ENCODE measurements at places on chromosomes 11 and 22.

DNA sequence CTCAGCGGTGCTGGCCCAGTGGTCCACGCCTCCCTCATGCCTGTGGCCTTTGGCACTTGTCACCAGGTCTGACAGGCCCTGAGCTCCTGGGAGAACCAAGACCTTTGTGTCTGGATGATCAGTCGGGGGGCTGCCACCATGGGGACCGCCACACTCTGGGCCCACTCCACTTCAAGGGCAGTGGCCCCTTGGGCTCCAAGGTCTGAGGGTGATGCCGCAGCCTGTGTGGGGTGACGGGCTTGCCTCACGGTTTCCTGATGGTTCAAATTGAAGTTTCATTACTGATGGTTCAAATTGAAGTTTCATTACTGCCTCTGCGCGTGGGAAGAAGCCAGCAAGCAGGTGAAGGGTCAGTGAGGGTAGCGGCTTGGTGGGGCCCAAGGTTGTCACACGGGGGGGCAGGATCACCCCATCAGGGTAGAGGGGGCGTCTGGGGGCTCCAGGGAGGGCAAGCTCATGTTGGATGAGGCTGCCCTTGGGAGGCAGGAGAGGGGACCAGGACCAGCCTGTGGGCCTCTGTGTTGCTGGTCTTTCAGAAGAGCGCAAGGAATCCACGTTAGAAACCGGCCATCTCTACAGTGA is 27.5 kb downstream of the TRMU start:
- DNase-seq: no peak

DNA sequence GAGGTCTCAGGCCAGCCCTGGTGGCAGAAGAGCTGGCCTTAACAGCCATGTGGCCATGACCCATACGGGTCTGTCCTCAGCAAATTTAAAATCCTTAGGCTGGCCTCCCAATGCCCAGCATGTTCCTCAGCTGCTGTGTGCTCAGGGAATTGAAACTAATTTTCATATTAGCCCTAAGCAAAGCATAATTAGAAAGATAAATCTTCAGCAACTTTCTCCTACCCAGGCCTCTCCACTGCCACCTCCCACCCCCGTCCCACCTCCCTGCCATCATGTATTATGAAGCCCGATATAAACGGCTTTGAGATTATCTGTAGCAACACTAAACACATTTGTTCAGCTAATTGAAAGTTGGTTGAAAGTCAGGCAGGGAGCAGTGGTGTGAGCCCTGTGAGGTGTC is 178.8 kb upstream of the NTM start:
- no peak for DNase-seq

DNA sequence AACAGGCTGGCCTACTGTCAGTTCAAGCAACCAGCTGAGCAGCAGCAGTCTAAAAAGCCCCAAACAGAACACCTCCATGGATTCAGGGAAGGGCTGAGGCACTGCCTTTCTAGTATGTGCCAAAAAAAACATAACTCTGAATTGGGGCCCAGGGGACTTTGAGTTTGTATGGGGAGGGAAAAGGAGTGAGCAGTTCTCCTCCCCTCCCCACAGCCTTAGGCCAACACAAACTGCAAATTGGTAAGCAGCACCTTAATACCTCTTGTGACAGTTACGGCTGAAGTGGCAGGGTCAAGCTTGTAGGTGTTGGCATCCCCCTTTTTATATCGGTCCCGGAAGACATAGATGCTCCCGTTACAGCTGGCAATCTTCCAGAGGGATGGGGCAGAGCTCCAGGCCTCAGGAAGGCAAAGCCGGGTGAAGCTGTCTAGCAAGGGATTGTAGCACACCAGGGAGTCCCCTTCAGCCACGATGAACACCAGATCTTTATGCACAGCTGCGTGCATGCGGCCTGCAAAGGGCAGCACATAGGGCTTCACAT is 6.0 kb downstream of the KBTBD4 start:
- DNase-seq: peak; percentile 45

GRCh38 chr11:10937385-10937771 is 79.5 kb upstream of the ZBED5 start:
- DNase-seq: no peak

DNA sequence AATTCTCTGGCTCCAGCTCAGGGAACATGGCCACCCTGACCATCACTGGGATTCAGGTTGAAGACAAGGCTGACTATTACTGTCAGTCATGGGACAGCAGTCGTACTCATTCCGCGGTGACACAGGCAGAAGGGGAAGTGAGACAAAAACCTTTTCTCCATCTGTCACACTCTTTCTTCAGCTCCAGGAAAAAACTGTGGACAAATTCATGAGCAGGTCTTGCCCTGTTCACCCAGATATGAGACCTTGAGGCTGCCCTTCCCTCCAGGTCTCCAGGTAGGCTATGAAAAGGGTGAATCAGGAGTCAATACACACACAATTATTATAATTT is 39.4 kb upstream of the GGTLC2 start:
- no peak for DNase-seq

DNA sequence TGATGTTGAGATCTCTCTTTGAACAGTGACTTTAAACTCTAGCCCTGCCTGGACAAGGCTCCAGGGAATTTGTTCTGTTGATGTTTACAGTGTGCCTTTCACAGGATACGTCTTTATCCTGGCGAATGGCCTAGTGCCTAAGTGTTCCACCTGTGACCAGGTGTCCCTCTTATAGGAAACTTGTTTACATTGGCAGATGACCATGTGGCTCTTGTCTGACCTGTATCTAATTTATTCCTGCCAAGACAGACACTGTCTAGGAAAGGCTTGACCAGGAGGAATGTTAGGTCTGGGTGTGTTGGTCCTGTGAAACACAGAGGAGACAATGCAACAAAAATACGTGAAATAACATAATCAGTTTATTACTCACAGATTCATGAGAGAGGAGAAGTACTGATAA is 875.6 kb downstream of the METTL15 start:
- DNase-seq: no peak

- no peak for DNase-seq
These were observed 172.1 kb downstream of the DYNC2H1 start for GRCh38 chr11:103281301-103281700.

- DNase-seq: no peak
These were observed 3.8 kb upstream of the BUD13 start for GRCh38 chr11:116776522-116776984.

GRCh38 chr11:75442161-75442885 is 9.3 kb upstream of the KLHL35 start:
- DNase-seq: no peak

- no peak for DNase-seq
These were observed 38.2 kb downstream of the CCDC83 start for GRCh38 chr11:85893395-85893794.

- no peak for DNase-seq
These were observed 6.8 kb downstream of the BID start for GRCh38 chr22:17767233-17768065.

GRCh38 chr22:24953384-24954113 is 1.0 kb downstream of the KIAA1671 start:
- DNase-seq: peak; percentile 24

DNA sequence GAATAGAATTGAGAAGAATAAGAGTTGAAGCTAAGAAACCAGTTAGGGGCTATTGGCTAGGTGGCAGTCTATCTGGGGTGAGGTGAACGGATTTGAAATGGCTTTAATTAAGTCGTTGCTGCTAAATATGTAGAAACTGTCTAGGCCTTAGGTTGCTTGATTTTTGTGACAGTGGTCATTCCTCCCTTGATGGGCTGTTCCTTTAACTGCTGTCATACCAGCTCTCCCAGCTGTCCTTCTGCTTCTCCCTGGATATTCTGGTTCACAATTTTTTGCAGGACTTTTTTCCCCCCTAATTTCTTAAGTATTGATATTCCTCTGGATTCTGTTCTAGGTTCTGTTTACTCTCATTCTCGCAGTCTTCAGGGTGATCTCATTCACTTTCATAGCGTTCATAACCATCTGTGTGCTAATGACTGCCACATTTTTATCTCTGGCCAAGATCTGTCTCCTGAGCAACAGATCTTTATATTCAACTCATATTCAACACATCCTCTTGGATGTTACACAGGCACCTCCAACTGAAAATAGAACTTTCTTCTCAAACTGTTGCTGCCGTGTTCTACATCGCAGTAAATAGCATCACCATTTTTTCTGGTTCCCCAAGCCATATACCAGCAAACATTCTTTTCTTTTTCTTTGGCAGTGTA is 134.1 kb downstream of the UVRAG start:
- DNase-seq: no peak

DNA sequence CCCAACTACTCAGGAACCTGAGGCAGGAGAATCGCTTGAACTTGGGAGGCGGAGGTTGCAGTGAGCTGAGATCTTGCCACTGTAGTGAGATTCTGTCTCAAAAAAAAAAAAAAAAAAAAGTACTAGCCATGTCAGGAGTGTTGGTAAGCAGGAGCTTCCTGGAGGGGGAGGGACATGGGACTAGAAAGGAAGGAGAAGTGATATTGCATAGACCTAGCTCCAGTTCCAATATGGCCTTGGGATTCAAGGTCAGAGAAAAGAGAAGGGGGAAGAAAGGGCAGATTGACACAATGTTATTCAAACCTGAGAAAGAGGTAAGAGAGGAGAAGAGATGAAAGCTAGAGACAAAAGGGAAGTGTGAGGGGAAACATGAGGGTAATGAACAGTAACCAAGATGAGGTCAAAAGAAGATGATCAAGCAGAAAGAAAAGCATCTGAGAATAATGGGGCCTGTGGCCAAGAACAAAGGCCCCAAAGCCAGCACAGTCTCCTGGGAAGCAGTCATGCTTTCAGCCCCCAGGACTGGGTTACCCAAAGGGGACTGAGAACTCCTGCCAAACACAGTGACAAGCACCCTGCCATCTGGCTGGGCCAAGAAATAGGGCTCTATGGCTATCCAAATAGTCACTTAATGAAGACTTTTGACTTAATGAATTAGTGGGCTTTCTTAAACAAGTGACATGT is 51.7 kb upstream of the FTH1 start:
- no peak for DNase-seq

GRCh38 chr11:92489826-92490399 is 265.3 kb downstream of the FAT3 start:
- DNase-seq: no peak

DNA sequence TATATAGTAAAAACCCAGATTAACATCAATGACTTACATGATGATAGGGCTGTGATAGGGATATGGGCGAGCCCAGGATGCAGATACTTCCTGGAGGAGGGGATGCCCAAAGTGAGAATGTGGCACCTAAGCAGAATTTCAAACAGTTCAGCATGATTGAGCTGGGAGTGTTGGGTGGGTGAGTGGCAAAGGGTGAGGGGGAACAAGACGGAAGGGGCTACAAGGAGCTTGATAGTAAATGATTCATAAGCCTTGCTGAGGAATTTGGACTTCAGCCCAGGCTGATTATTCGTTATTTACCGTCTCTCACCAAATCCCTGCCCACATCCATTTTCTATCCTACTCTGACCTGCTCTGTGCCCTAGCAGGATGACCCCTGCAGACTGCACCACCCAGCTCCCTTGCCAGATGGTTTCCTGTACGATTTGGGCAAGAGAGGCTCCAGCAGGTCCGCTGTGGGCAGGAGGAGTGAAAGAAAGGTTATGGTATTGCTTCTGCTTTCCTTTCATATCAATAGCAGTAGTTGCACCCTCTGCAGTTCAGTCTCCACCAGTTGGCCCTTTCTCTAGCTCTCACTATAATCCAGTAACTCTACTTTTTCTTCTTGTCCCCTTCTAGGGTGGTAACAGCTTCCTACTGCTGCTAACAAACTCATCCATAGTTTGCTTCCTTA is 30.3 kb upstream of the SIK2 start:
- DNase-seq: peak; percentile 59

DNA sequence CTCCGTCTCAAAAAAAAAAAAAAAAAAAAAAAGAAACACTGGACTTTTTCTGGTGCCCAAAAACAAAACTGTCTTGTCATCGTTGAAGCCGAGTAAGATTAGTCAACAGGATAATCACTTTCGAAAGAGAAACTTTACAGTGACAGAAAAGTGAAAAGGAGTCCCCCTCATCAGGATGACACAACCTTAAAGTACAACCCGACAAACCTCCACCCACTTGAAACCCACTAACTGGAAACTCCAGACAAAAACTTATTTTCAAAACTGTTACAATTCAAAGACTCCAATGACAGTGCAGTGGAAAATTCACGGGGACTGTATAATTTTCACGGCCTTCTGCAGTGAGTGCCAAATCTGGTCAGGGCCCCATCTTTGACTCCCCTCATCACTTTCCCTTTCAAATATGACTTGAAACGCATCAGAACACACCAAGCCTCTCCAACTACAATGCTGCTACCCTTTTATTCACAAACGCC is 1.3 kb downstream of the DENND5A start:
- DNase-seq: no peak

DNA sequence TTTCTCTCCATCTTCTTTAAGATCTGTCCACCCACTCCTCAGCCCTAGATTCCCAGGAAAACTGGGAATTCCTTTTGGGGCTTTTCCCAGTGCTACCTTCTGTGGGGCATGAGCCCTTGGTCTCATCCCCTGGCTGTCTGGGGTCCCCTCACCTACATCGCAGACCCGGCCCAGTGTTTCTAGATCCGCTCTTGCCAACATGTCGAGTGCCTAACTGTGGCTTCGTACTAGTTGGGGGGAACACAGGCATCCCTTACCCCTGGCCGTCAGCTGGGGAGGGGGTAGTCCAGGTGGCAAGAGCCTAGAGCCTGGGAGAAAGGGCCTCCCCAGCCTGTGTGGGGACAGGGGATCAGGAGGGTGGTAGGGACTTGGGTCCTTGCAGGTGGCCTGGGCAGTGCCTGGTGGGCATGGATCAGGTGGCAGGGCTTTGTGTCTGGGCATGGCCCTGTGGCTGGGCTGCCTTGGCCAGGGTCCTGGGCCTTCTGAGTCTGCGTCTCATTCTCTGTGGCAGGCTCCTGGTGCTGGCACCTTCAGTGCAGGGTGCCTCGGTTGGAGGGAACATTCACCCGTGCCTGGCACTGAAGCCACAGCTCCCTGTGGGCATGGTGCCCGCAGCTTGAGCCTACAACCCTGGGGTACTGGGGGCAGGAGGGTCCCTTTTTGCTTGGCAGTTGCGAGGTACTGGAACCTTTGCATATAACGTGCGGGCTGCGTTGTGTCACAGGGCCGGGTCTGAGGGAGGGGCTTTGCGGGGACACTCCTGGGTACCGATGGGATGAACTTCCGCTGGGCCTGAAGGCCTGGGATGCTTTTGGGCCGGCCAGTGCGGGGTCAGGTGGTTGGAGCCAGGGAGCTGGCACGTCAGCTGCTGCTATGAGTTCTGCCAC is 4.1 kb downstream of the KCNQ1 start:
- no peak for DNase-seq

DNA sequence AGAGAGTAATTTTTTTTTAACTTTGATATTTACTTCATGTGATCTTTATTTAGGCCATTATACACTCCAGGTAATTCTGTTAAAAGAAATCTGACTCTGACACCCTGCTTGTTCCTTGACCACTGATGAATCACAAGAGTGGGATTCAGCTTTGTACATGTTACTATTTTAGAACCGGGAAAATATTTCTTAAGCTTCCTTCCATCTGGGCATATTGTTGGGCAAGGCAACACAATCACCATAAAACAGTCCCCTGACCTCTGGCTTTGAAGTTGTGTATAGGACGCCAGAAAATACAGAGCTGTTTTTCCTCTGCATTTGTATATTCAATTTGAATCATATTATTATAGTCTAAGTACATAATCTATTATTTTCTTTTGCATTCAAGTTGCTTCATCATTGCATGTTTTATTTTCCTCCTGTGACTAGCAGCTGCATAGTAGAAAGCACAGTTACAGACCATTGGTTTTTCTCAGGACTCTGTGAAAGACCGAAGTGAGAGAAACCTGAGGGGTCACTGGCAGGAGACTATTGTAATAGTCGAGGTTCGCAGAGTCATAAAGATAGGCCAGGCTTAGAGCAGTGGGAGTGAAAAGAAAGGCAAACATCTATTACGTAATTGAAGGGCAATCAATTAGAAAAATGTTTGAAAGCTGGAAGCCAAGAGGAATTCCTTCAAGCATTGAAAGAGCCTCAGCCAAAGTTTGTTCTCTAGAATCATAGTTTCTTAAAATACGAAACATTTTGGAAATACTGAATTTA is 51.8 kb upstream of the SLC36A4 start:
- DNase-seq: peak; percentile 22

All from astrocyte of the hippocampus (primary cell).